ENCODE measurements at places on chromosomes 13 and 19. TPM values are rescaled to one million over a fixed set of nuclear protein-coding genes. Genes with fewer than 3 reads are reported as not detected.

DNA sequence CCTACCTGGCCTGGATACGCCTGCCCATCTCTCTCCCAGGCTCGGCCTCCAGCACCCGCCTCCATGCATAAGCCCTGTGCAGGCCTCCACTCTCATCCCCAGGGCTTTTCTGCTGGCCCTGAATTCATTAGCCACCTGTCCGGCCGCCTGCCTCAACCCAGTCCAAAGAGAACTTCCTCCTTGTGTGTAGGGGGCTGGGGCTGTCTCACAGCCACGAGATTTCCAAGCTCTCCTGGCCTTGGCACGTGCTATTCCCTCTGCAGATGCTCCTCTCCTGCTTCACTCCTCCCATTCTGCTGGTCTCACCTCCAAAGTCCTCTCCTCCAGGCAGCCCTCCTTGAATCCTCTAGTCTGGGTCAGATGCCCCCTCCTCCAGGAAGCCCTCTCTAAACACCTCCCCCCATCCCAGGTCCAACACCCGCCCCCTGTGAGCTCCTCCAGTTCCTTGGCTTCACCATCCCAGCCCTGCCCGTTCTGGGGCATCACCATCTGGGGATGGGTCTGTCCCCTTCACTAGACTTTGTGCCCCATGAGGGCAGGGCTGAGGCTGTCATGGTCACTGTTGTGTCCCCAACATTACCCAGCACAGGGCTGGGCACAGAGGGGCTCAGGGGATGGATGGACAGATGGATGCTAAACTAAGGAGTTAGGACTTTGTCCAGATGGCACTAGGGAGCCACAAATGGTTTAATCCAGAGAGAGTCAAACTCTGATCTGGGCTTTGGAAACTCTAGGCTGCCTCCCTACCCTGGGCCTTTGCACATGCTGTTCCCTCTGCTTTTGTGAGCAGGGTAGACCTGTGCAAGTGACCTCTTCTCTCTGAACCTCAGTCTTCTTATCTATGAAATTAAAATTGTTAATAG lies 14.8 kb downstream of the MEIS3 start:
- H3K4me1 ChIP-seq, result no peaks in the 10 kb centered on the region
- peaks cover 17% of the 10 kb centered on the region for H3K27me3 ChIP-seq
- no peak overlapping the region for H3K4me3 ChIP-seq

GRCh38 chr13:110305001-110305400 lies 2.0 kb downstream of the COL4A1 start:
- no peak overlapping the region for H3K4me3 ChIP-seq
- DNase-seq, result no peak
- no peaks in the 10 kb centered on the region for H3K36me3 ChIP-seq
- H3K27me3 ChIP-seq, result peaks cover 61% of the 10 kb centered on the region
- H3K27ac ChIP-seq, result no peak overlapping the region
- H3K4me1 ChIP-seq, result peaks cover 15% of the 10 kb centered on the region

- peaks cover 68% of the 10 kb centered on the region for H3K36me3 ChIP-seq
- no peak overlapping the region for H3K27ac ChIP-seq
- no peak overlapping the region for H3K4me3 ChIP-seq
- H3K27me3 ChIP-seq, result no peaks in the 10 kb centered on the region
These were observed 6.7 kb downstream of the SAFB2 start for GRCh38 chr19:5615756-5616327.

DNA sequence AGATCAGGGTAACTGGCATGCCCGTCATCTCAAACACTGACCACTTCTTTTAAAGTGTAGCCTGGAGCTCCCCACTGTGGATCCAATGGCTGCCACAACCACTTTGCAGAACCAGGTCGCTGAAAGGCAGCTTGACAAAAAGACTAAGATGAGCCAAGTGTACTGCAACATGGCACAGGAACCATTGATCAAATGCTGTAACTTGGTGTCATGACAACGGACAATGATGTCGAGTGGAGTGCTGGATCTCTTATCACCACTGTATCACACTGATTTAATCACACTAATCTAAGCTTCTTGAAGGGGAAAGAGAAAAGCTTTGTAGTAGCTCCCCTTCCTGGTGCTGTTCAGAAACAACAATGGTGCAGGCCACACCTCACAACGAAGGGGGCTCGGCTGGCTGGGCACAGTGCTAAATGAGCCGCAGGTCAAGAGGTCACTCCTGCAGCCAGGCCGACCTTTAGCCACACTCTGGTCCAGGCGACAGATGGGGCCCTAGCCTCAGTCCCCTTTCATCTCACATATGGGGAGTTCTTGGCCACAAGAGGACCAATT lies 2.2 kb upstream of the TNFRSF19 start:
- no peak for DNase-seq
- H3K4me1 ChIP-seq, result no peaks in the 10 kb centered on the region
- no peak overlapping the region for H3K27ac ChIP-seq
- H3K4me3 ChIP-seq, result no peak overlapping the region

The ZNF44 gene
- 10.3 TPM for total RNA-seq

DNA sequence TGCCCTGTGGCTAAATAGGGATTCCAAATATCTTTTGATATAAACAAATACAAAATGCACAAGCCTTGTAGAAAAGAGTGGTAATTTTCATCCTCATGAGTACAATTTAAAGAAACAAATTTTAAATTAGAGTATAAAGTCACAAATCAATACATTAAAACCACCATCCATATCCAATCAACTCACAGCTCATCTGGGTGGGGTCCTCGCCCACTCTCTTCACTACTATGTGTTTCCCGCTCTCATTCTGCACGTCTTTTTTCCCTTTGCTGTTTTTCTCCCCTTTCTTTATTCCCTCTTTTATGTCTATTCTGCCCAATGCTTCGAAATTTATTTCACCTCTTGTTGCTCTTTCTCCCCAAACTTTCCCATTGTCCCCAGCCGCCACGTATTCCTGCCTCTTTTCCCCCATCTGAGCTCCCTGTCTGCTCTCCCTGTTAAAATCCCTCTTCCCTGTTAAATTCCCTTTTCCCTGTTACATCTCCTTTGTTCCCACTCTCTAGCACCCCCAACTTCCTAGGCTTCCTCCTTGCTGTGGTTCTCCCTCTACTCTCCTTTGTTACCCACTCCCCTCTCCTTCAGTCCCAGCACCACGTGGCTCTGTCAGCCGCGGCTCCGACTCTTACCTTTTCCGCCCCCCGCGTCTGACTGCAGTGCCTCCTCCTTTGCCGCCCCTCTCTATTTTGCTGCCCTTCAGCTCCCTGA lies 1.3 kb downstream of the ZNF616 start:
- peak overlapping the region; percentile 94 for H3K27ac ChIP-seq
- peak overlapping the region; percentile 98 for H3K4me3 ChIP-seq
- H3K4me1 ChIP-seq, result peaks cover 23% of the 10 kb centered on the region
- DNase-seq, result peak; percentile 1

GRCh38 chr13:91014696-91015095 lies 332.8 kb upstream of the MIR17HG start:
- no peaks in the 10 kb centered on the region for H3K27me3 ChIP-seq
- no peaks in the 10 kb centered on the region for H3K4me1 ChIP-seq
- no peak overlapping the region for H3K4me3 ChIP-seq
- no peak for DNase-seq

GRCh38 chr13:98798849-98799645 lies 46.6 kb upstream of the SLC15A1 start:
- H3K4me3 ChIP-seq, result no peak overlapping the region
- H3K4me1 ChIP-seq, result peaks cover 7% of the 10 kb centered on the region
- H3K27me3 ChIP-seq, result no peaks in the 10 kb centered on the region
- H3K27ac ChIP-seq, result no peak overlapping the region
- peaks cover 39% of the 10 kb centered on the region for H3K36me3 ChIP-seq

The LIN7B gene
- 4.9 TPM for total RNA-seq

DNA sequence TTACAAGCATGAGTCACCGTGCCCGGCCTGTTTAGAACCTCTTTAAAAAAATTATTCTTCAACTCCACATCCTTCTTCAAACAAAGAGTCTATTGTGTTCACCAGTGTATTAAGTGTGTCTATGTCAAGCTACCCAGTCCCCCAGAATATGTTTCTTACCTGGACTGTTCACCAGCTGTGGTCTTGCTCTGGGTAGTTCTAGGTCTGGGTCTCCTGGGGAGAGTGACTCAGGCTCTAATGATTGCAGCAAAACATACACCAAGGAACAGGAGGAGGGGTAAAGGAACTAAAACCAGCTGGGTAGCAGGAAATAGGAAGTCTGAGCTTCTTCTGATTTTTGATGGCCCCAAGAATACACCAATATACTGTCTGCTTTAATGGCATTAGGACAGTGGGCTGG lies at the start of gene FPR1:
TSS of gene FPR1 (minus strand) at position 224 of the 400 bp plus-strand sequence. CDS start 4,884 bp downstream, outside the sequence.
- H3K36me3 ChIP-seq, result no peaks in the 10 kb centered on the region
- no peaks in the 10 kb centered on the region for H3K4me1 ChIP-seq
- H3K4me3 ChIP-seq, result no peak within 1 kb of the TSS
- DNase-seq, result no peak

The PSG6 gene
- not detected for total RNA-seq

The KIR2DL1 gene
- not detected for total RNA-seq

DNA sequence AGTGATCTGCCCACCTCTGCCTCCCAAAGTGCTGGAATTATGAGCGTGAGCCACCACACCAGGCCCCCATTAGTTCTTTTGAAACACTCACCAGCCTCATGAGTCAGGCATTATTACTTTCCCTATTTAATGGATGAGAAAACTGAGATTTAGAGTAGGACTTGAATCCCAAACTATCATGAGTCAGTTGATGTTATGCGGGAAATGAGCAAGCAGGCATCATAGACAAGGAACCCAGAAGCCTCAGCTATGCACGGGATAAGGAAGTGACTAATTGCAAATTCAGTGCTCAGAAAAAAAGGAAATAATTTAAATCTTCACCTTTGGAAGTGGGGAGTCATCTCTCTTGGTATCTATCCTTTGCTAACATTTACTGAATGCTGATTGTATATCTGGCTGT lies 217.5 kb downstream of the ABCC4 start:
- no peak for DNase-seq
- no peak overlapping the region for H3K27ac ChIP-seq
- H3K4me1 ChIP-seq, result no peaks in the 10 kb centered on the region
- H3K4me3 ChIP-seq, result no peak overlapping the region

GRCh38 chr13:20332361-20333096 lies 100.4 kb upstream of the GJB6 start:
- peaks cover 14% of the 10 kb centered on the region for H3K27me3 ChIP-seq
- H3K27ac ChIP-seq, result no peak overlapping the region
- H3K36me3 ChIP-seq, result no peaks in the 10 kb centered on the region
- no peaks in the 10 kb centered on the region for H3K4me1 ChIP-seq
- H3K4me3 ChIP-seq, result no peak overlapping the region
- no peak for DNase-seq

DNA sequence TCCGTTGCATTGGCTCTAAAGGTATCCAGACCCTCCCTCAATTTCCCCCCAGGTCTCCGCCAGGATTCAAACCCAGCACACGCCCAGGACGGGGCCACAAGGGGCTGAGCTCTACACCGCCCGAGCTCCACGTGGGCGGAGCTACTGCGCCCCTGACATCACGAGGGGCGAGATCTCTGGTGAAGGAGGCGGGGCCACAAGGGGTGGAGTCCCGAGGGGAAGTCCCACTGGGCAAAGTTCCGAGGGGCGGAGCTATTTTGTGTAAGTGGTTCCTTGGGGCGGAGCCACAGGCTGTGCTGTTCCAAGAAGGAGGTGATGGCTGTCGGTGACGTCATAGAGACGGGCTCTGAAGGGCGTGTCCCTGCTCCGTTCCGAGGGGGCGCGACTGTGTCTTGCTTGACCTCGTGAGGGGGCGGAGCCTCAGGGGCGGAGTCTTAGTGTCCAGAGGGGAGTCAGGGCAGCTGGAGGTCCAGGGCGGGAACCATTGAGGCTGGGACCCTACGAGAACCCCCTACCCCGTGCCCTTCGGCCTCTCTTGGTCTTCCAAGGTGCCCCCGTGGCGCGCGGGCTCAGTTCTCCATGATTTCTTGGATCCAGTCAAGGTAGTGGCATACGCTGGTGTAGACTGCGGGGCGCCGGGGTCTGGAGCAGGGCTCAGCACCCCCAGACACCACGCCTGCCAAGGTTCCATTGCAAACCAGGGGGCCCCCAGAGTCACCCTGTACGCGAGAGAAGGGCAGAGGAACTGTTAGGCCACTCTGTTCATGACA lies 1.3 kb upstream of the KLK8 start:
- H3K4me3 ChIP-seq, result no peak overlapping the region
- no peaks in the 10 kb centered on the region for H3K36me3 ChIP-seq
- no peak overlapping the region for H3K27ac ChIP-seq
- peaks cover 5% of the 10 kb centered on the region for H3K27me3 ChIP-seq

DNA sequence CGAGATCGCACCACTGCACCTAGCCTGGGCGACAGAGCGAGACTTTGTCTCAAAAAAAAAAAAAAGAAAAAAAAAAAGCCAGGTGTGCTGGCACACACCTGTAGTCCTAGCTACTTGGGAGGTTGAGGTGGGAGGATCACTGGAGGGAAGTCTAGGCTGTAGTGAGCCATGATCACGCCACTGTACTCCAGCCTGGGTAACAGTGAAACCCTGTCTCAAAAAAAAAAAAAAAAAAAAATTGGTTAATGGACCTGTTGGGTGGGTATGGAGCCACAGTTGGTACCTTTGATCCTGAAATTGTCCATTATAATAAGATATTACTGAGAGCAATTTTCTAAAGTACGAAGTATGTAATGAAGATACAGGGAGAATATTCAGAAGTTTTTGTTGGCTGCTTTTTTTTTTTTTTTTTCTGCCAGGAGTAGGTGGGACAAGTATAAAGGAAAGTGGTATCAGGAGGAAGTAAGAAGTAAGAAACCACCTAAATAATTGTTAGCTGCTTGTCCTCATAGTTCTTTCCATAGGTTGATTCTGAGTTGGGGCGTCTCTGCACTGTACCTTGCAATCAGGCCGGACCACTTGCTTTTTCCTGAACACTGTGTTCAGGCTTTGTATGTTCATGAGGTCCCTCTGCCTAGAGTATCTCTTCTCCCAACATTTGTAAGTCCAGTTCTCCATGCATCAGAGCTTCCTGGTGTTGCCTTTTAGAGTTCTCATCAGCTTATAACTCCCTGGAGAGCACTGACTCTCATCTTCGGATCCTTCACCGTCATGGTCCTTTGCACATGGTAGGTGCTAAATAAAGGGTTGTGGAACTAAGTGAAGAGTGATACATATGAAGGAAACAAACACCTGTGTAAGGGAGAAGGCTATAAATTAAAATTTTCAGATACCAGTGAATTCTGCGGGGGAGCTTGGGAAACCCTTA lies 31.7 kb downstream of the ARHGAP35 start:
- H3K27me3 ChIP-seq, result no peaks in the 10 kb centered on the region
- H3K36me3 ChIP-seq, result peaks cover 8% of the 10 kb centered on the region
- no peak for DNase-seq
- H3K27ac ChIP-seq, result no peak overlapping the region
- no peak overlapping the region for H3K4me3 ChIP-seq

Data from activated T-helper 1 cell treated with anti-CD3 and anti-CD28 coated beads, Interleukin-12 subunit alpha, Interleukin-12 subunit beta, Interleukin-2, Interleukin-4 antibody, amounts not matched to agents 30 ng/mL and 10 ng/mL and 1 ng/mL, durations not matched to agents 14 hours and 24 hours and 36 hours (primary cell).